ENCODE measurements at places on chromosomes 2 and 18.

GRCh38 chr2:97728091-97728731, 14.8 kb downstream of the ZAP70 start:
- no peak for DNase-seq

DNA sequence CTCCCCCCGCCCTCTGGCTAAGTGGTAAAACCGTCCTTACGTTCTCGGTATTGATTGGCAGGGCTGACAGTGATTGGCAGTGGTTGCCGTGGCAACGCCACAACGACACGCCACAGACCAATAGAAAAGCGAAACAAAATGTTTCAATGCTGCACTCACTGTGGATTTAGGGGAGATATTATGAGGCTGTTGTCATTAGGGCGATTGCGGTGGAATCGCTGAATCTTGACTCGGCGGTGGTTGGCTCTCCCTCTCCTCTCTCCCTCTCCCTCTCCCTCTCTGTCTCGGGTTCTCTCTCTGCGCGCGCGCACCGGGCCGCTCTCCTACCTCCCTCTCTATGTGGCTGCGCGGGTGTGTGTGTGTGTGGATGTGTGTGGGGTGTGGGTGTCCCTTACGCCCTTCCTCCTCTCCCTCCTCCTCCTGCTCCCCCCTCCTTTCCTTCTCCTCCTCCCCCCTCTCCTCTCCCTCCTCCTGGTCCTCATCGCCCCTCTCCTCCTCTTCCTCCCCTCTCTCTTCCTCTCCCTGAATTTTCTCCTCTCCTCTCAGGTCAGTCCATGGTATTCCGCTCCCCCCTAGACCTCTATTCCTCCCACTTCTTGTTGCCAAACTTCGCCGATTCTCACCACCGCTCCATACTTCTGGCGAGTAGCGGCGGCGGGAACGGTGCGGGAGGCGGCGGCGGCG, at the start of gene SIX3:
Gene SIX3 (plus strand): TSS at position 152 of the 684 bp plus-strand sequence. CDS start 403 bp downstream, at position 555.
- no peak for DNase-seq

DNA sequence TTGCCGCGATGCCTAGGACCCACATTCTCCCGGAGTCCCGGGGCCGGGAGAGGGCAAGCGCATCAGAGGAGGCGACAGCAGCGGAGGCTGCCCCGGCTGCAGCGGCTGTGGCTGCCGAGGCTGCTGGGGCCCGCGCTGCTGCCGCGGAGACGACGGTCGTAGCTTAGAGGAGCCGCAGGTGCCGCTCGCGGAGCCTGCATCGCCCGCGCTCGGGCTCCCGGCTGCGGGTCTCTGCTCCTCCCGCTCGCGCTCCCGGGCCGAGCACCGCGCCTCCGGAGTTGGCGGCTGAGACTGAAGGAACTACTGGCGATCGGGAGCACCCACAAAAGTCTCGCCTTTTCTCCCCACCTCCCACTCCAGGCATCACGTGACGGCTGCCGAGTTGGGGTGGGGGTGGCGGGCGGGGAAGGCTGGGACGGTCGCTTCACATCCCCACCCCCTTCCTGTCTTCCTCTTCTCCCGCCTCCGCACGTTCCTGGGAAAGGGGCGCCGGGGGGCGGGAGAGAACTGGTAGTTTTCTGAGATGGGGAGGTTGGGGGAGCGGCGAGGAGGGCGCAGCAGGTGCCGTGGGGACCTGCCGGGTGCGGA, at the start of gene LYPD1:
Gene LYPD1 (minus strand): TSS at position 298 of the 588 bp plus-strand sequence. CDS start 273 bp downstream, at position 25.
- peak; percentile 56 for DNase-seq

GRCh38 chr2:19059076-19059475, 299.3 kb downstream of the OSR1 start:
- no peak for DNase-seq

DNA sequence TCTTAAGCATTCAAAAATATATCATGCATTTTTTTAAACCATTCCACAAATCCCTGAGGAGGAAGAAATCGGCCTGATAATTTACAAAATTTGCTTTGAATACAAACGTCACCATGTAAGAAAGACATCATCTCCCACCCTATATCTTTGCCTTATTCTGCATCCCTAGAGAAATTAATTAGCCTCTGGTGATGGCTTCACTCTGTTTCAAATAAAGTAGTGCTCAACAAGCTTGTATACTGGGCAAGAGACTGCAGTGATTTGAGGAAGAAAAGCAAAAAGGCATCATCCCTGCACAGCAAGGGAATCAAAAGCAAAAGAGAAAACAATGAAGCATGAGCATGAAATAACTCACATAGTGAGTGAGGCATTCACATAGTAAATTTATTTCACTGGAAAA, 375.5 kb downstream of the CDH7 start:
- DNase-seq = no peak

All from SJSA1 (cell line).